ENCODE measurements at places on chromosomes 5 and 9.

GRCh38 chr5:95149387-95149786 lies 135.5 kb downstream of the MCTP1 start:
- no peak for DNase-seq

DNA sequence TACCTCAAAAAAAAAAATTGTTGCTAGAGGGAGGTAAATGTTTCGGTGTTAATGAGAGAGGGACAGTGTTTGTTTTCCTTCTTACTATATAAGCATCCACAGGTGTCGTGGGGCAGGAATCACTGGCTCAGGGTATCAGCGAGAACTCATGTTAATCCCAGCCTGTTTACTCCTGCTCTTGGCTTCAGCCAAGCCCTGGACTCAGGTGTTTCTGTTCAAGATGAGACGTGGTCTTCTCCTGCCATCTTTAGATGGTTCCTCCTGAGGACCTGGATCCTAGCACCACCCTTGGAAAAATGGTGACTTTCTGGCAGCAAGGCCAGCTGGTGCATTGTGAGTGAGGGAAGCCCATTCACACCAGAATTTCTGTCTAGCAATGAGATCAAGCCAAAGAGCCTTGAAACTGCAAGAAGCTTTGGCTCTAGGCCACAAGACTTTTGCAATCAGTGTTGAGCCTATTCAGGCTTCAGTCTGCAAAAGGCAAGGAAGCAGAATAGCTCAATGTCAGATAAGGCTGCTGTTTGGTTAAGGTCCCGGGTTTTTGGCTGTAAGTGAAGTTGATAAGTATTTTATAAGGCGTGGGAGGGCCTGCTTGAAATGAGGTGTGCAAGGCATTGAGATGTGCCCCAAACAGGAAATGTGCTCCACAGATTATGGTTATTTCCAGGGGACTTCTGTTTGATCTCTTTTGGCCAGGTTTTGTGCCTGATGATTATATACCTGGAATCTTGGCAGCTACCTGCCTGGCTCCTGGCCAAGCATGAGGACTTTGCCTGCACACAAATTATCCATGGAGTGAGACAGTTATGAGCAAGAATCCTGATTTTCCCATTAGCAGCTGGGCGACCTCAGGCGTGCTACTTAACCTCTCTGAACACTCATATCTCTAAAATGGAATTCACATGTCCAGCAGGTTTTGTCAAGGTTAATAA lies 99.8 kb downstream of the TENT4A start:
- peak; percentile 66 for DNase-seq

- DNase-seq: peak; percentile 78
Measured at GRCh38 chr9:137745541-137745991, 126.8 kb downstream of the EHMT1 start.

- no peak for DNase-seq
Measured at GRCh38 chr9:3419893-3420292, 105.9 kb downstream of the RFX3 start.

DNA sequence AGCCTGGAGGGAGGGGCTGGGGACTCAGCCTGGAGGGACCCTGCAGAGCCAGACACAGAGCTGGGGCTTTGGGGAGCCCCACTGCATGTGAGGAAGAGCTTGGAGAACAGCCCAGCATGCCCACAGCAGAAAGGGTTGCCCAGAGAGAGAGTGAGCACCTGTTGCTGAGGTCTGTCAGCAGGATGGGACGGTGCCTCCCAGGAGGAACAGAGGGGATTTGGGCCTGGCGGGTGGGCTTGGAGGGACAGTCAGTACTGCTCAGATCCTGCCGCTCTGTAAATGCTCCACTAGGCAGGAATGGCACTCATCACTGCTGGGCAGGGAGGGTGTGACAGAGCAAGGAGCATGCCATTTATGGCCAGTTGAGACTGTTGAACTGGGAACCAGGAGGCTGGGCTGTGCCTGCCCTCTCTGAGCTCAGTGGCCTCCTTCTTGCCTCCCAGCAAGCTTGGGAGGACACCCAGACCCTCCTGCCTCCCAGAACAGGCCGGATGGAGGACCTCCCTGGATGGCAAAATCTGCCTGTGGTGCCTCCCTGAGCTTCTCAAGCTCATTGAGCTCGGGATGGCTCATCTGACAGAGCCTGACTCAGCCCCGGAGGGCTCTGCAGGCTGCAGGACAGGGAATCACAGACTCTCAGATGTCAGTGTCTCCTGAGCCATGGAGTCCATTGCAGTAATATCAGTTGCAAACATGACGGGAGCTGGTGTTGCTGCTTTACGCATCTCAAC lies 786 bp upstream of the HRCT1 start:
- peak; percentile 70 for DNase-seq

- DNase-seq: no peak
Measured at GRCh38 chr9:127389381-127390247, 7.4 kb upstream of the SLC2A8 start.

GRCh38 chr5:142955628-142956027 lies 185.5 kb downstream of the ARHGAP26 start:
- no peak for DNase-seq

GRCh38 chr9:12859704-12860251 lies 85.0 kb downstream of the LURAP1L start:
- peak; percentile 86 for DNase-seq

- DNase-seq: no peak
Measured at GRCh38 chr5:6453937-6454560, 5.4 kb downstream of the UBE2QL1 start.

DNA sequence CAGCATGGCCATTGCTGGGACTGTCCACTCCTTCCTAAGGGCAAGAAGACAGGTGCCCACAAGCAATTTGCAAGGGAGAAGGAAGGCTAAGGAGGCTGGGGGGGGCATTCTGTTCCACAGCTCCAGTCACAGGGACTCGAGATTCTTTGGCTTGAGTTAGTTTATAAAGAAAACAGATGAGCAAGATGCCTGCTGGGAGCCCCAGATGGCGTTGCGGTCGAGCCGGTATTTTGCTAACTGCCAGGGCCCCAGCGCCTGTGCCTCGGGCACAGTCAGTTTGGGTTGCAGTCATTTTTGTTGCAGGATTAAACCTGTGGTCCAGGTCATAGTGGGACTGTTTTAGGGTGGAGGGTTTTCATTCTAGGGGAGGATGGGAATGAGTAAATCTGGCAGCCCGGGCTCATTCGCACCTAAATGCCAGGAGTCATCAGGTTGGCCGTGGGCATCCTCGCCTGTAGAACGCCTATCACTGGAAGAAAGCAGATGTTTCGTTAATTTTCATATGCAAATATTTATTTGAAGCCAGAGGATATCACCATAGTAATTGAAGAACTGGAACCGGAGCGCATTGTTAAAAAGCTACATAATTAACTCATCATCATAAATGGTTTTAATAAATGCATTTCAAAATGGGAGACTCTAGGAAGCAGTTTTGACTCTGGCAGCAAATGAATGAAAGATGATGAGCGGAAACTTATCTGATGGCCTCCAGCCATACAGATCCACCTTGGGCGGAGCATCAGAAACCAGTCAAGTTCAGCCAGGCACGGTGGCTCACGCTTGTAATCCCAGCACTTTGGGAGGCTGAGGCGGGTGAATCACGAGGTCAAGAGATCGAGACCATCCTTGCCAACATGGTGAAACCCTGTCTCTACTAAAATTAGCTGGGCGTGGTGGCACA lies 87.1 kb upstream of the FCN2 start:
- DNase-seq: no peak

DNA sequence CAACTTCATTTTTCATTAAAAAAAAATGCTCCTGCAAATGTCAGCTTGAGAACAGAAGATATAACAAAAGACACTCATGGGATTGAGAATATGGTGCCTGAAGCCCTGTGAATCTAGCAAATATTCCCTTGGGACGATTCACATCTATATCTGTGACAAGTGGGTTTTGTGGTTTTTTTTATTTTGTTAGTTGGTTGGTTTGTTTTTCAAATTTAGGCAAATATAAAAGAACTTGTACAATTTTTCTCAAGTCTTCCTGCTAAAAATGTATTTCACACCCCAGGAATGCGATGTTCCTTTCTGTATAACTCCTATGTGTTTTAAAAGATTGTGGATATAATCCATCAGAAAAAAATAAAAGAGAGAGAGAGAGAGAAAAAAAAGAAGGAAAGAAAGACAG lies 1061.8 kb upstream of the ARRDC3 start:
- DNase-seq: no peak

DNA sequence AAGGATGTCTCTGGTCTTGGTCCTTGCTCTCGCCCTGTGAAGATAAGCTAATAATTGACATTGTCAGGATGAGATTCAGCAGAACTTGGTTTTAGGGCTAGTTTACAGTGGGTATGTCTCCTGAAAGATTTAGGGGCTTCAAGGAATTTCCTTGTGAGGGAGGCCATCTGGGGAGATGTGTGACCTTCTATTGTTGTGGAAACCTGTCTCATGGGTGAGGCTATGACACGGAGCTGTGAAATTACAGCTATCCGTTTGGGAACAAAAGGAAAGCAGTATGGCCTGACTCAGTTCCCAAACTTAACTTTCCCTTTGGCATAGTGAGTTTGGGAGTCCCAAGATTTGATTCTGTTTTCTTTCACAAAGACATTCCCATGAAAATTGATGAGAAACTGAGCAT lies 142.0 kb downstream of the PARP8 start:
- no peak for DNase-seq

GRCh38 chr5:157860898-157861890 lies 2.2 kb upstream of the CLINT1 start:
- no peak for DNase-seq

- DNase-seq: no peak
Measured at GRCh38 chr5:77337686-77338085, 127.2 kb downstream of the PDE8B start.

All from iris pigment epithelial cell (primary cell).